ENCODE measurements at places on chromosomes 7 and 10.

- DNase-seq, result no peak
These were observed 1.3 kb downstream of the CYP26C1 start for GRCh38 chr10:93061594-93062513.

- no peak for DNase-seq
These were observed 690.8 kb upstream of the FZD8 start for GRCh38 chr10:36332926-36333325.

GRCh38 chr7:149067869-149068268 lies 22.6 kb downstream of the ZNF786 start:
- DNase-seq, result no peak

GRCh38 chr7:37449621-37450020 lies 957 bp upstream of the ELMO1 start:
- DNase-seq, result no peak

DNA sequence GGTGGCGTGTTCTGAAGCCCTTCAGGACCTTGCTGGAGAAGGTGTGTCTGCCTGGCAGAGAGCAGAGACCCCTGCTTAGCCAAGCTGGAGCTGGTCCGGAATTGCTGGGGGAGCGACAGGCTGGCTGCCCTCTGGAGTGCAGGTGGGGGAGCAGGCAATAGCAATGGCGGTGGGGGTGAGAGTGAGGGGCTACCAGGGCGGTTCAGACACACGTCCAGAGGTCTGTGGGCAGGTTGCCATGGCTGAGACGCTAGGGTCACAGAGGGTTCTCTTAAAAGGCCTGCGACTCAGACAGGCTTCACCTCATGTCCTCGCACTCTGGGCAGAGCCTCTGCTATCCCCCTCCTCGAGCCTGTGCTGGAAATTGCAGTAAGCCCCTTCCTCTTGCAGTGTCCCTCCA lies 329.0 kb upstream of the C7orf33 start:
- DNase-seq, result no peak

DNA sequence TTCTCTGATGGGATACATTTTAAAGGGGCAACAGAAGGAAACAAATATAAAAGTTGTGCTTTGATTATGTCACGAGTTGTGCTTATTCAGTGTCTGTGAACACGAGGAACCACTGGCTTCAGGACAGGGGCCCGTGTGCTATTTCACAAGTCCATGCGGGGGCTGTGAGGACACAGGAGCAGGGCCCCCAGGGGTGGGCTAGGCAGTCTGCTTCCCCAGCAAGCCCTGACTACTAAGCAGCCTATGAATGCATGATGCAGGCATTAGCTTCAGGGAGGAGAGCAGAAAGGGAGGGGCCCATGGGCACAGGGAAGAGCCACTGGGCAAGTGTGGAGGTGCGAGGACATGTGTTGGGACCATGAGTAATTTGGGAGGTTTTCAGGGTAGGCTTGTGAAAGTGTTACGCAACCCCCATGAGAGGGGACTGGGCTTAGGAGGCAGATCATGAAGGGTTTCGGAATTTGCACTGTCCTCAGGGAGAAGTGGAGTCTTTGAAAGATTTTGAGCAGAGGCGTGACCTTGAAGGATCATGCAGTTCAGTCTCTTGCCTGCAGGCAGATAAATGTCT lies 424.9 kb downstream of the CALN1 start:
- DNase-seq, result no peak

GRCh38 chr7:111532625-111533024 lies 29.7 kb downstream of the IMMP2L start:
- DNase-seq, result no peak

All from activated CD4-positive, alpha-beta T cell treated with anti-CD3 and anti-CD28 coated beads, Interleukin-2, Interleukin-4, amounts not matched to agents 100 ng/mL and 50 ng/mL, durations not matched to agents 16 hours and 8 hours (primary cell).